ENCODE measurements at places on chromosomes 6 and 20.

GRCh38 chr6:6521961-6522482 is 66.5 kb upstream of the LY86 start:
- no peak for DNase-seq

DNA sequence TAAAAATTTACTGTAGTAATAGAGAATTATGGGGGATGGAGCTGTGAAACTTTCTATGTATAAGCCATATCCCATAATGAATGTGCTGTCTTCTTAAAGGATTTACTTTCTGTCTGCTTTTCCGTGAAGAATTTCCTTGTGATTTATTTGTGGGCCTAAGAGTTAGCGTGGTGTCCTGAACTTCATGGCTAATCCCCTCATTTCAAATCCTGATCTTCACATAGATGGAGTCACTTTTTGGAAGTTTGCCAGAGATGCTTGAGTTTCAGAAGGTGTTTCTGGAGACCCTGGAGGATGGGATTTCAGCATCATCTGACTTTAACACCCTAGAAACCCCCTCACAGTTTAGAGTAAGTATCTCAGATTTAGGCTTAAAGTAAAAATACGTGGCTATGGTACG is 19.4 kb upstream of the CLDN20 start:
- DNase-seq: no peak

GRCh38 chr20:45318386-45318939 is 10.4 kb upstream of the MATN4 start:
- no peak for DNase-seq

DNA sequence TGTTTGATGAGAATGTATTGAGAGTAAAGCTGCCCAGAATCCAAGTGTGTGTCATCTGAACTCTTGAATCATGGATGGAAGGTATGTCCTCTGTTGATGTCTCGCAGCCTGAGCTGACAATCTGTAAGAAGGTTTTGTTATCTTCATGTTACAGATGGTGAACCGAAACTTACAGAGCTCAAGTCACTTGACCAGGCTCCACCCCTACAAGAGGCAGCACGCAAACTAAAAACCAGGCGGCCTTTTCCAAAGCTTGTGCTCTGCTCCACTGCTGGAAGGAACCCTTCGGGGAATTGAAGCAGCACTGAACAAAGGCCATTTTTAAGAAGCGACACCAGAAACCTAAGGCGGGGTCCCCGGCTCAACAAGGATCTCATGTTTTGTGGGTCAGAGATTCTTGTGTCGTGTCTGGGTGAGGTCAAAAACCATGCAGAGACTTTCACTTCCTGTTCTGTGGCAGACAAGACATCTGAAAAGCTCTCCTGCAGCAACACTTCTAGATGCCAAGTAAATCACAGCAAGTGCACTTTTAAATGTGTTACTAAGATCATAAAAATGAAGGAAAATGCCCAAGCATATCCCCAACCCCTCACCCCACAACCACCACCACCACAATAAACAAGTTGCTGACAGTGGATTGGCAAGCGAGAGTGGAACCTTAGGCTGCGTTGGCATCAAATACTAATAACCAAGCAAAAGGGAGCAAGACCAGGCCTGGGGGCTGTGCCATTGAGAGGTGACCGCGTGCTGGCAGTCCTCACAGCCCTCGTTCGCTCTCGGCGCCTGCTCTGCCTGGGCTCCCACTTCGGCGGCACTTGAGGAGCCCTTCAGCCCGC is 27.3 kb downstream of the NQO2 start:
- no peak for DNase-seq

- DNase-seq: no peak
Observed at GRCh38 chr6:162306616-162307015, 420.9 kb downstream of the PRKN start.

DNA sequence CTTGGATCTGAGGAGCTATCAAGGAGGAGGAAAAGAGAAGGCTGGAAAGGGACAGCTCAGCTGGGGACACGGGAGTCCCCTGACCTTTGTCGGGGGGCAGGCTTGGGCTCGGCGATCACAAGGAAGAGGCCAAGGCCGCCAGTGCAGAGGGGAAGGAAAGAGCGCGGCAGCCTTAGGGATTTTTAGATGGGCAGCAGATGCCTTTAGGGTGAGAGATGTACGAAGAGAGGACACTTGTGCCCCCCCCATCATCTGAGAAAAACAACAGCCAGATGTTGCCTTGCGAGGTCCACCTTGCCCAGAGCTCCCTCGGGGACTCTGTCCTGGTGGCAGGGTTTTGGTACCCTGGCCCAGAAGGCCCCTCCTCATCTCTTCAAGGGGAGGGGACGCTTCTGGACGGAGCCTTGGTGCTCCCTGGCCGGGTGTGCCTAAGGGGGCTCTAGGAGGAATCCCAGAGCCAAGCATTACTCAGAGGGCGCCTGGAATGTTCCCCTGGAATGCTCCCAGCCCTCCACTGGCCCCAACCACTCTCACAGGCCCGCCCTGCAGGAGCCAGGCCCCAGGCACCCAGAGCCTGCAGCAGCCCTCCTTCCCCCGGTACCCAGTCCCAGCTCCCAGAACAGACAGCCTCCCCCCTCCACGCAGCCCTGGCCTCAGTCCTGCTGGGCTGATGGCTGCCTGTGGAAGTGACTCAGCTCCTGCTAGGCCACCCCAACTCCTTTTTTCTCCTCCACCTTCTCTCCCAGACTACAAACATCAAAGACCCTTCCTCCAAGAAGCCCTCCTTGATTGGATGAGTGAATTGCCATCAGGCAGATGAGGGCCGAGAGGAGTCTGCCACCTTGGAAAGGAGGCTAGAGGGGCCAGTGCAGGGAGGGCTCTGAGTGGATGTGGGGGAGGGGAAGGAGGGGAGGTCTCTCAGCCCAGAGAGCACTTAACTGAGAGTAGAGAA is 1.8 kb downstream of the ADAM33 start:
- no peak for DNase-seq

- no peak for DNase-seq
Observed at GRCh38 chr6:47161176-47161687, 119.1 kb upstream of the ADGRF1 start.

GRCh38 chr6:109024784-109025183 is 69.9 kb downstream of the SESN1 start:
- DNase-seq: no peak

DNA sequence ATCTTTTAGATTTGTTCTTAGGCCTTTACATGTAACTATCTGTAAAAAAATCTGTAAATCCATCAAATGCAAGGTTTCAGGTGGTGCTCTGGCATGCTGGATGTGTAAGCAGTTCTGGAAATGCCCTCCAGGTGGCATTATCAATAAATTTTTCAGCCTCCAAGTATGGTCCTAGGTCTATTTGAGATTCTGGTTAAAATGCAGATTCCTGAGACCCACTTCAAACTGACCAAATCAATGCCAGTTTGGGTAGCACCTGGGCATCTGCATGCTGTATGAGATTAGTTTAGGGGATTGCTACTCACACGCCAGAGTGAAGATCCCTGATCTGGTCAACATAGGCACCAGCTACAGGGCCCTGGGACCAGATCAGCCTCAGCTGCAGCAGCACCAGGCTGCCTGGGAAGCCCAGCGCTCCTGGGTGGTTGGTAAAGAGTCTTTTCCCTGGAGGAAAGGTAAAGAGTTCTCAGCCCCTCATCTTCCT is 507.3 kb upstream of the CITED2 start:
- DNase-seq: no peak

GRCh38 chr20:20691477-20692235 is 20.8 kb downstream of the RALGAPA2 start:
- no peak for DNase-seq

- DNase-seq: no peak
Observed at GRCh38 chr6:113855500-113856374, 1.4 kb upstream of the MARCKS start.

DNA sequence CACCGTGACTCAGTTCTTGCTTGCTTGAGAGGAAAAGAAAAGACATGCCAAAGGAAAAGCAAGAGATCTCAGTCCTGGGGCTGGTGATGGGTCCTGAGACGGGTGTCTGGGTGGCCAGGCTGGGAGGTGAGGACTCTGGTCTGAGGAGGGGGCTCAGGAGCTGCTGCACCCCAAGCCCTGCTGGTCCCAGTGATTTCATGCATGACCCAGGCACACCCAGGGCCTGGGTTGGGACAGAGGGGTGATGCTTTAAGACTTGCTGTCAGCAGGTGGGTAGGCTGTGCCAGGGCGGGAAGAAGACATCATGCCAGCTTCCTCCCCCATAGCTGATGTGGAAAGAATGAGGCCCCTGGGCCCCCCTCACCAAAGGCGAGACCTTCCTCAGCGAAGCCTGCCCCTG is 65.1 kb upstream of the PMEPA1 start:
- no peak for DNase-seq

GRCh38 chr6:90860822-90861601 is 274.1 kb upstream of the MAP3K7 start:
- DNase-seq: no peak

- no peak for DNase-seq
Observed at GRCh38 chr6:130843575-130844320, 16.5 kb downstream of the SMLR1 start.

DNA sequence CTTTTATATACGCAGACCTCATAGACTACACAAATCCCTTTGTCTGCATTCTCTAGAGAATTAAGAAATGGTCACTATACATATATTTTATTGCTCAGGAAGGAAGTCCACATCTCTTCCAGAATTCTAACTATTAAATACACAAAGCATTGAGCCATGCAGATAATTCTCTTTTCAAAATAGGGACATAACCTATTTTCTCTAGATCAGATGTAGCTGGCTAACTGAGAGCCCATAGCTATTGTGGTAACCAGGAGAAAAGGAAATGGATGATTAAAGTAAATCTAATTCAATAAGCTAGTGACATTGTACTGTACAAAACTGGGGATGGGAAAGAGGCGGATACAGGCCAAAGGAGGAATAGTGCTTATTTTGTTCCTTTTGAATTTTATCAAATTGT is 137.2 kb downstream of the BACH2 start:
- DNase-seq: no peak

DNA sequence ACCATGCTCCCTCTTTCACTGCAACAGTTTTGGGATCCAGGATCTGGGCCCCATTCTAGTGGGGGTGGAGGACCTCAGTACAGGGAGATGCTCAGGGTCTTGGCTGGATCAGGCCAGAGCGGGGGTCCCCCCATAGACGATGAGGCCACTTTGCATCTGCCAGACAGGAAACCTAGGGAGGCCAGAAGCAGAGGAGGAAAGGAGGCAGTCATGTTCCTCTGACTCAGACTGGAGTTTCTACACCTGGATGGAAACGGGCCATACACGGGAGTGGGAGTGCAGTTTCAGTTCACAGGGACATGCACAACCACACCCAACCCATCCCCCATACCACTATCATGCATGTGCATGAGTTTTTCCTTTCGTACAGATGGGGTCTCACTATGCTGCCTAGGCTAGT is 3.6 kb upstream of the EMILIN3 start:
- DNase-seq: peak; percentile 5

GRCh38 chr6:109717971-109718370 is 26.9 kb downstream of the FIG4 start:
- no peak for DNase-seq

- DNase-seq: no peak
Observed at GRCh38 chr6:113684382-113684901, 172.7 kb upstream of the MARCKS start.

- DNase-seq: no peak
Observed at GRCh38 chr6:100479179-100480035, 14.7 kb upstream of the SIM1 start.

DNA sequence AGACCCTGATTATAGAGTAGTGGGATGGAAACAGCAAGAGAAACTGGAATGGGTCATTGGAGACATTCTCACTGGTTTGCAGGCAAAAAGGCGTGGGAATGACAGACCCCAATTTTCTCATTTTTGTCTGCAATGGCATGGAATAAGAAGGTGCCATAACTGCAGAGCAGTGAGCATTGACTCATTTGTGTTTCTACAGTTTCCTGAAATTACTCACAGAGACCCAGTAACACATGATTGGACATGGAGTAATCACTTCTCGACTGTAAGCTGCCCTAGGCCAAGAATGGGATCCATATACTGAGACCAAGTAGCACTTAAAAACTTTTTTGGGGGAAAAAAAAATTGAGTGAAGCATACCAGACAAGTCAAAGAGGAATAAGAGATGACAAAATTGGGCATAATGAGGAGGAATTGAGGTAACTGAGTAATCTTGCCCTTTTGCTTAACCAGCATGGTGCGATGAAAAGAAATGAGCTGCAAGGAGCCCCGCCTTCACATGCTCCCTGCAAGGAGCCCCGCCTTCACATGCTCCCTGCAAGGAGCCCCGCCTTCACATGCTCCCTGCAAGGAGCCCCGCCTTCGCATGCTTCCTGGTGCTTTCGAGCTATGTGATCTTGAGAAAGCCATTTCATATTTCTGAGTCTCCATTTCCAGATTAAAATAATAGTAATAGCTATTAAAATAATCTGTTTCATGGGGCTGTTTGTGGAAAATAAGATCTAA is 44.1 kb downstream of the NHSL1 start:
- peak; percentile 10 for DNase-seq

GRCh38 chr6:42404484-42404883 is 47.2 kb downstream of the TRERF1 start:
- peak; percentile 23 for DNase-seq

DNA sequence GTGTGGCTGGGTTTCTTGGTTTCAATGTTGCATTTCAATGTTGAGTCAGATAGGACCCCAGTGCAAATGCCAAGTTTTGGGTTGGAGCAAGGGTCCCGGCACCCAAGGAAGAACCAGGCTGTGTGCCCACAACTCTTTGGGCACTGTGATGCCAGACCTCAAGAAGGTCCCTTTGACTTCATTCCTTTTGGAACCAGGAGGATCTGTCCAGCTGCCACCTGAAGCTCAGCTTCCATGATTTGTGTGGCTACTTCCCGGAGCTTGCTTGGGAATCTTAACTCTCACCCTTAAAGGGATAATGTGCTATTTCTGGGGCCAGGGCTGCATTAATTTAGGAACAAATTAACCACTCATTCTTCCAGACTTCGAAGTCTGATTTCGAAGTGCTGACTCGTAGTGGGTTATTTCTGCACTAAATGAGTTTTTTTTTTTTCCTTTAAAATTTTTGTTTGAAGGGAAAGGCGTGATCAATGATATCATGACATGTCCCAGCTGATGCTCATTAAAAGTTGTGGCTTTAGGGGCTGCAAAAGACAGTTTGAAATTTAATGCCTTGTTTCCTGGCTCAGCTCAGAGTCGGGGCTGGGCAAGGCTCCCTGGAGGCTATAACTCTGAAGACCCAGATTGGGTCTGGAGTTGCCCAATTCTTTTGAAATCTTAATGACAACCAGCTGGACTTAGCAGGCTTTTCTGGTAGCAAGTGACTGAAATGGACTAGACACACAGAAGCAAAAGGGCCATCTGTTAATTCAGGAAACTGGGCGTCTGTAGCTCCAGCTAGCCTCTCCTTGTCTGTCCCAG is 24.0 kb upstream of the PHACTR3 start:
- no peak for DNase-seq

GRCh38 chr6:107641500-107641941 is 151.6 kb downstream of the SOBP start:
- no peak for DNase-seq

- DNase-seq: no peak
Observed at GRCh38 chr6:33123732-33124524, 48.1 kb downstream of the HLA-DPB1 start.

DNA sequence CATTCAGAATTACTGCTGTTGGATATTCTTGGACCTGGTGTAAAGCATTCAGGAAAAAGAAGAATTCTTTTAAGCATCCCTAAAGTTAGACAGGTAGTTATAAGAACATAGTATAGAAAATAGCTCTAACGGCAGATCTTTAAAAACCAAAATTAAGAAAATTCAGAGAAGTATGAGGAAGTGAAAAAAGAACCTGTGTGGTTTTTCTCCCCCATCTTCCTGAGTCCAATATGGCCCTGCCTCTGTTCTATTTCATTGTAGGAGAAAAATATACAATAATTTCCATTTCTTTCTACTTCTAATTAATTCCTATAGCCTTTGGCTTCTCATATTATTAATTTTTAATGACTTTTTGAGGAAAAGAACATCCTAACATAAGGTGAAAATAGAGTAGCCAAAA is 47.1 kb downstream of the FHL5 start:
- DNase-seq: no peak

- DNase-seq: no peak
Observed at GRCh38 chr6:5827056-5827904, 179.4 kb downstream of the NRN1 start.

Data from stimulated activated CD4-positive, alpha-beta T cell treated with anti-CD3 and anti-CD28 coated beads, Interleukin-15, amount 100 ng/mL, for 48 hours (primary cell).